ENCODE measurements at places on chromosomes 3 and 15.

GRCh38 chr15:42490291-42490670, 660 bp downstream of the ZNF106 start:
- DNase-seq, result no peak

DNA sequence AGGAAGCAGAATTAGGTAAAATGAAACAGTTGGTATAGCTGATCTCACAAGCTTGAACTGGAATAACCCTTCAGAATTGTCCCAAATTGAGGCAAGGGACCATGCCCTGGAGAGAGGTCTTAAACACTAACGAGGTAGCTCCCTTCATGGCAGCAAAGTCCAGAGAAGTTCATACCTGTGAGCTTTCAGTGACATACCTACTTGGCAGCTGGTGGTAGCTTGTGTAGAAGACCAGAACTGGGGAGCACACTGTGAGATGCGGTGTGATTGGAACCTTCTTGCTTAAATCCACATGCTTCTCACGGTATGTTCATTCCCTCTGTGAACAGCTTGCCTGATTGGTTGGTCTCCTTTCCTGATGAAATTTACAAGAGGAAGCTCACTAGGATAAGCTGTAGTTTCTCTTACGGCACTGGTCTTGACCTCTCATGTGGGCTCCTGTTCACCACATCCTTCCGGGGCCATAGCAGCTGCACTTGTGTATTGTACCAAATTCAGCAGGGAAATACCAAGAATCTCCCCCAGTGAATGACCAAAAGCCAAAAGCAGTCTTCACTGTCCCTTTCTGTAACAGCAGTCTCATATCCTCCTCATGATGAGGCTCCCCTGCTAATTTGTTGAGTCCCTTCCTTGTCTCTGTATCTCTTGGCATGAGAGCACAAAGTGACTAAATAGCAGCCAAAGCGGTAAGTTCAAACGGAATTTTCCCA, 483.7 kb upstream of the FRG2C start:
- DNase-seq, result no peak

DNA sequence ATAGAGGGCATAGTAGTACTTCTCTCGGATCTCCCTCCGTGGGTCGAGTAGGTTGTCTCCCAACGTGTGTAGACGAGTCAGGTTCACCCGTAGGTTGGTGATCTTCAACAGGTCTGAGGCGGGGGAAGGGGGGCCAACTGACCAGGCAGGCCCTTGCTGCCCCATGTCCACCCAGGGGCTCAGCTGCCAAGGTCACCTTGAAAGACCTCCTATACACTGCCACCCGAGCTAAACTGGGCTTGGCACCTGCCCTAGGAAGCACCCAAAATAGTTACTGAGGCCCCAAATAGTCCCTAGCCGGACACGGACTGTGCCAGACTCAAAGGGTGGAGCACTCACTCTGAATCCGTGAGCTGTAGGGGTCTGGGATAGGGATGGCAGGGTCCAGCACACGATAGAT, 1.8 kb downstream of the LAMB2 start:
- DNase-seq, result no peak

- no peak for DNase-seq
Observed at GRCh38 chr3:127770671-127771355, 51.5 kb downstream of the MGLL start.

GRCh38 chr15:52308446-52309153, 13.0 kb upstream of the MYO5C start:
- DNase-seq, result no peak

Measured in activated T-cell treated with anti-CD3 and anti-CD28 coated beads, Interleukin-2, amount 50 U/mL, for 24 hours (primary cell).